ENCODE measurements at places on chromosomes 3 and 15.

DNA sequence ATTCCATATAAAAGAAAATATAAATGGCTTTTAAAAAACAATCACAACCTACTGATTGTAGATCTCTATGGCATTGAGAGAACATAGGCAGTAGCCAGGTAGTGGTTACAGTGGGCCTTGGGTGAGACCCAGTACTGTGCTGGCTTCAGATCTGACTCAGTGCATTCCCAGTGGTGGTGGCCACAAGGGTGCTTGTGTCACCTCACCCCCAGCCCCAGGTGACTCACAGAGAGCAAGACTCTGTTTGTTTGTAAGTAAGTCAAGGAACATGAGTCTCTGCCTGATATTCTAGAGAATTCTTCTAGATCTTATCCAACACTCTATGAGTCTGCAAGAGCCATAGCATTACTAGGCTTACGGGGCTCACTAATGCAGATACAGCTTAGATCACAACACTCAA is 118.8 kb upstream of the AZI2 start:
- DNase-seq, result no peak

DNA sequence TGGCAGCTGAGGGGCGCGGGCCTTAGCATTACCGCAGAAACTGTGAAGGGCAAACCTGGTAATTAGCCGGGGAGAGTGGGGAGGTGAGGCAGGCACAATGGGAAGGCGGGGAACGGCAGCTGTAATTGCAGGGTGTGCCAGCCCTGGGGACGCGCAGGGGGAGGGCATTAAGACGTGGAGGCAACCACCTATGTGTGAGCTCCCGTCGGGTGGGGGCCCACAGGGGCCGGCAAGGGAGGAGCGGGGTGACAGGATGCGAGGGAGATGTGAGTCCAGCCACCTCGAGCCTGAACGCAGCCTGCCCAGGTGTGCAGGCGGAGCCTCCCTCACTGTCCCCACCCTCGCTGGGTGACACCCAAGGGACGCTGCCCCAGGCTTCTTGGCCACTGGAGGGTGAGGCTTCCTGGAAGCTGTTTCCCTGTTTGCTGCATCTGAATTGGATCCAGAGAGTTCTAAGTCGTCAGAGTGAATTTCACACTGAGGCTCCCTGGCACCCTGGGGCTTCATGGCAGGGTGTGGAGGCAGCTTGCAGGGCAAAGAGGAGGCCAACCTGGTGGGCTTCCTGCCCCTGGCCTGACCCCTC is 130.6 kb upstream of the MEF2A start:
- DNase-seq, result peak; percentile 66

DNA sequence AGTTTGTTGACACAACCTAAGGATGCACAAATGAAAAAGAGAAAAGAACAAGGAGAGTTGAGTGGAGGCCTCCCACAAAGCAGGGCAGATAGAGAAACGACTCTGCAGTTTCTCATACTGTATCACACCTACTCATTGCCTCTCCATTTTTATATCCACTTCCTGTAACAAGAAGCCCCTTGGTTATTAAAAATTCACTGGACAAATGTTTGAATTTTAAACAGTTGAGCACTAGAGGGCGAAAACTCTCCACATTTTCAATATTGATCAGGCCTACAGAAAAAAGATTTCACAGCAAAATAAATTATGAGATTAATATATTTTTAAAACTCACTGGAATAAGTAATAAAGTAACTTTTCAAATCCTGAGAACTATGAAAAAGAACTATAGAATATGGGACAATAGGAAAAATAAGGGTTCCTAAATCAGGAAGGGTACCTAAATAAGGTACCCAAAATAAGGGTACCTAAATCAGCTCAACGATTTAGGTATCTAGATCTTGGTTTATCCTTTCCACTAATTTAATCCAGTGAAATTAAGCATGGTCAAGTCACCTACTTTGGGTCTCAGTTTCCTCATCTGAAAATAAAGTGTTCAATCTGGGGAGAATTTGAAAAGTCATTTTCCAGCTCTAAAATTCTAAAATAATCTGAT is 47.0 kb upstream of the PPIB start:
- peak; percentile 17 for DNase-seq

DNA sequence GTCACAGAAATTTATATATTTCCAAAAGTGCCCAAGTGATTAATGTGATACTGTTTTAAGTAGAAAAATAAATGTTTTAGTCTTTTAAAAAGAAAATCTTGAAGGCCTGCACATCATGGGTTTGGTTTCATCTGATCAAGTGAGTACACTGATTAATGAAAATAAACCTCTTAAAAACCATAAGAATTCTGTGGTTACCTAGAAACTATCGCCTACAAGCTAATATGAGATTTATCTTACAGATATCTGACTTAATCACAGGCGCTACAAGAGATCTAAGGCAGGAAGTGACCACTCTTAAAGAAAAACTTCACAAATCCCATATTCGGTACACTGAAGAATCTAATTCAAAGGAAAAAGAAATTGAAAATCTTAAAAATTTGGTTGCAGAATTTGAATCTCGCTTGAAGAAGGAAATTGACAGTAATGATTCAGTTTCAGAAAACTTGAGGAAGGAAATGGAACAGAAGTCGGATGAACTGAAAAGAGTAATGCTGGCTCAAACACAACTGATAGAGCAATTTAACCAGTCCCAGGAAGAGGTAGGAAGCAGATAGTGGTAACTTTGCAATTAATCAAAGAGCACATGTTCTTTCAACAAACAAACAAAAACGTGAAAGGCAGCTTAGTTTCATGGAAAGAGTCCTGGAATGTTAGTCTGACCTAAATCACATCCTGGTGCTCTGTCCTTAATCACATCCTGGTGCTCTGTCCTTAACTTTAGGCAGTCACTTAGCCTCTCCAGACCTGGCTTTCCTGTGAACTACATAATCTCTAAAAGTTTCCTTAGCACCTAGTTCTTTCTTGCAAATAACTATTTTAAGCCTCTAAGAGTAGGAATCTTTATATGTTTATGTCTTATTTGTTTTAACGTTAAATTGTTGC is 131.8 kb downstream of the CCNL1 start:
- DNase-seq, result no peak

GRCh38 chr15:82595766-82596165 is 51.4 kb downstream of the CPEB1 start:
- no peak for DNase-seq

DNA sequence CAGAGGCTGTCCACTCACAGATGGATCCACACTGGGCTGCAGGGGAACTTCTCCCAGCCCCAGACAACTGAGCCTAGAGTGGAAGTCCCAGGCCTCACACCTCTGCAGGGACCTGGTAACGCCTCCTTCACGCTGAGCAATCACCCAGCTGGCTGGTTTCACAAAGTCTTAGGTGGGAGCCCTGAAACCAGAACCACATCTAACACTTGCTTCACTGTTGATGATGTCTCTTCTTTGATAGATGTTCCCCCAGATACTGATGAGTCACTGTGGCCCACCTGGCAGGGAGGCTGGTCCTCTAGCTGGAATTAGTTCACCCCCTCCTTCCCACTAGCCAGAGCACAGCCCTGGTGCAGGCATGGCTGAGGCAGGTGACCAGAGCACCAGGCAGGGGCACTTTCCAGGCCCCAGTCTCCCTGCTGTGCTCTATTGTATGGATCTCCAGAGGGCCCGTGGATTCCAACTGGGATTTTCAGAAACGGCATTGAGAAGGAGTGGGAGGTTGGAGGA is 33.5 kb downstream of the MYL3 start:
- DNase-seq, result no peak
